ENCODE measurements at places on chromosomes 3 and 15. TPM values are rescaled to one million over a fixed set of nuclear protein-coding genes. Genes with fewer than 3 reads are reported as not detected.

SERPINI1 gene
- 2.1 TPM for total RNA-seq

KIF7 gene
- total RNA-seq: 1.0 TPM

OCA2 gene
- total RNA-seq: not detected

TICRR gene
- 20.9 TPM for total RNA-seq

C15orf62 gene
- 1.4 TPM for total RNA-seq

SCN11A gene
- total RNA-seq: not detected

Measured in T-helper 2 cell treated with Interferon-gamma antibody and Interleukin-4, amounts not matched to agents 100 ng/mL and 5 ng/mL, for 36 hours (primary cell).